SJSA1 (cell line): ENCODE measurements at places on chromosomes 6 and 20. TPM values are rescaled to one million over a fixed set of nuclear protein-coding genes. Genes with fewer than 3 reads are reported as not detected.

GRCh38 chr6:25062070-25062811 is 126.5 kb upstream of the RIPOR2 start:
- H3K36me3 ChIP-seq, result no peaks in the 10 kb centered on the region
- DNase-seq, result no peak
- no peak overlapping the region for H3K27ac ChIP-seq
- H3K4me3 ChIP-seq, result no peak overlapping the region
- H3K27me3 ChIP-seq, result no peaks in the 10 kb centered on the region

- H3K4me3 ChIP-seq, result no peak overlapping the region
- DNase-seq, result peak; percentile 53
- no peaks in the 10 kb centered on the region for H3K27me3 ChIP-seq
- peak overlapping the region; percentile 2; the same call in 1 of the 2 replicates for H3K27ac ChIP-seq
- H3K4me1 ChIP-seq, result peaks cover 46% of the 10 kb centered on the region
- peaks cover 48% of the 10 kb centered on the region for H3K36me3 ChIP-seq
Measured at GRCh38 chr20:41072190-41072863, 43.7 kb downstream of the TOP1 start.

IRAK1BP1 gene
- total RNA-seq, result 0.16 and 0.24 TPM in 2 replicates

DNA sequence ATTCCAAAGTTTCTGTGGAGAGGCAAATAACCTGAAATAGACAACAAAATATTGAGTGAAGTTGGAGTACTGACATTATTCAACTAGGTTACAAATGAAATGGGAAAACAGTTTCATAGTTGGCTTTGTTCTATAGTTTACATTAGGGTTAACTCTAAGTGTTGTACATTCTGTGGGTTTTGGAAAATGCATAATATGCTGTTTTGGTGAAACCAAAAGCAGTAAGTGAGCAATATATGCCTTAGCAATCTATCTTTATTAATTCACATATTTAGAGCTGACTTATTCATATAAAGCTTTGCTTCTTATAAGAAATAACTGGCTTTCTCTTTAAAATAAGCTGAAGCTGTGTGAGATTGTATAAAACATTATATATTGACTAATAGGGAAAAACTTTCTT is 157.5 kb upstream of the AHI1 start:
- no peaks in the 10 kb centered on the region for H3K27me3 ChIP-seq
- DNase-seq, result no peak
- no peak overlapping the region for H3K4me3 ChIP-seq
- H3K4me1 ChIP-seq, result no peaks in the 10 kb centered on the region
- H3K36me3 ChIP-seq, result no peaks in the 10 kb centered on the region

KHDC1L gene
- total RNA-seq, result not detected in 2 replicates

DNA sequence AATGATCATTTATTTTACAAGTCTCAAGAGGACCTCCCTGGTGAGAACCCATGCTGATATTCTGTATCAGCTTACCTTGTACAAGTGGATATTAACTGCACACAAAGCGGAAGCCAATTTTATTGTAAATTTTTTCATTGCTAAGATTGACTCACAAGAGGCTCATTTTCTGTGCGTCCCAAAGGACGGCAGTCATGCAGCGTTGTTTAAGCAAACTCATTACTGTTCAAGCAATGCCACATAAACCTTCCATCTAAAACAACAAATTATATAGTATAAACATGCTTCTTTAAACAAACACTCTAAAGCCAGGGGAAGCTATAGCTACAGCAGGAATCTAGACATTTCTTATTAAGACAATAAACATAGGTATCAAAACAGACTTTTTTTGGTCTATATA is 575.3 kb downstream of the FRK start:
- H3K4me1 ChIP-seq, result no peaks in the 10 kb centered on the region
- DNase-seq, result no peak
- H3K27ac ChIP-seq, result no peak overlapping the region
- no peaks in the 10 kb centered on the region for H3K27me3 ChIP-seq
- no peaks in the 10 kb centered on the region for H3K36me3 ChIP-seq

- no peak overlapping the region for H3K27ac ChIP-seq
- no peak for DNase-seq
- no peak overlapping the region for H3K4me3 ChIP-seq
- H3K4me1 ChIP-seq, result no peaks in the 10 kb centered on the region
Measured at GRCh38 chr6:76861403-76861802, 601.9 kb downstream of the HTR1B start.

- no peak overlapping the region for H3K4me3 ChIP-seq
- no peak for DNase-seq
- H3K27me3 ChIP-seq, result no peaks in the 10 kb centered on the region
- H3K36me3 ChIP-seq, result no peaks in the 10 kb centered on the region
- H3K4me1 ChIP-seq, result no peaks in the 10 kb centered on the region
Measured at GRCh38 chr20:52731093-52731492, 241.1 kb upstream of the TSHZ2 start.

GRCh38 chr6:6377621-6378020 is 57.2 kb upstream of the F13A1 start:
- no peak overlapping the region for H3K4me3 ChIP-seq
- no peaks in the 10 kb centered on the region for H3K27me3 ChIP-seq
- no peak overlapping the region for H3K27ac ChIP-seq
- DNase-seq, result no peak

- no peak overlapping the region for H3K27ac ChIP-seq
- DNase-seq, result no peak
- no peak overlapping the region for H3K4me3 ChIP-seq
- no peaks in the 10 kb centered on the region for H3K27me3 ChIP-seq
Measured at GRCh38 chr6:143222801-143223231, 162.1 kb downstream of the AIG1 start.

PAX1 gene
- not detected in 2 replicates for total RNA-seq

DNA sequence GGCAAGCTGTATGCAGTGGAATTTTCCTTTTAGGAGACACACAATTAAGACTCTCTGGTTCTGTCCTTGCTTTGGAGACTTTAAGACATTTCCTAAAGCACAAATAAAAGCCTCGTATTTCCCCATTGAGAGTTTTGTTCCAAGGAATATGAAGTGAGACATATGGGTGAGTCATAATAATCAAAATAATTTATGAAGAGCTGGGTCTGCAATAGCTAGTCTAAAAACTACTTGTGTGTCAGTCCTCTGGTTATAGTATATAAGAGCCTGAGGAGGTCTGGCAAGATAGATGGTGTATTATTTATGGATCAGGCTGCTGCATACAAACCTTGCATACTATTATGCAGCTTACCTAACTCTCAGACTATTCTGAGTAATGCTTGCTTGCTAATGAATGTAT is 142.6 kb downstream of the ADGRG6 start:
- no peaks in the 10 kb centered on the region for H3K4me1 ChIP-seq
- no peaks in the 10 kb centered on the region for H3K27me3 ChIP-seq
- H3K4me3 ChIP-seq, result no peak overlapping the region
- H3K36me3 ChIP-seq, result no peaks in the 10 kb centered on the region
- no peak for DNase-seq

- no peaks in the 10 kb centered on the region for H3K27me3 ChIP-seq
- no peak overlapping the region for H3K4me3 ChIP-seq
- DNase-seq, result peak; percentile 44
- H3K36me3 ChIP-seq, result no peaks in the 10 kb centered on the region
- peak overlapping the region; percentile 29; the same call in 1 of the 2 replicates for H3K27ac ChIP-seq
Measured at GRCh38 chr20:47610247-47610944, 108.7 kb downstream of the NCOA3 start.

DNA sequence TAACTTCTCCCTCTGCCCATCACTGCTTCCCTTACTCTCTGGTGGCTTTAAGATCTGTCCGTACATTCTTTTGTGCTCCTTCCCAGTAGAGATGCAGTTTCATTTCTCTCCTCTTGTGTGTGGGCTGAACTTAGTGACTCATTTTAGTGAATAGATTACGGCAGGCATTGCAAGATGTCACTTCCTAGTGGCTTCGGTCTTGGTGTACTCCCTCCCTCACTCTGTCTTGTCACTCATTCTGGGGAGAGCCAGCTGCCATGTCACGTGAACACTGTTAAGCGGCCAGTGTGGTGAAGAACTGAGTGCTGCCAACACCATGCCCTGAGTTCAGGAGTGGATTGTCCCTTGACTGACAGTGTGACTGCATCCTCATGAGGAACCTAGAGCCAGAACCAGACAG is 115.9 kb downstream of the OTOR start:
- peak overlapping the region; percentile 47 for H3K27ac ChIP-seq
- peak; percentile 46 for DNase-seq
- peak overlapping the region; percentile 15 for H3K4me3 ChIP-seq
- no peaks in the 10 kb centered on the region for H3K27me3 ChIP-seq
- H3K36me3 ChIP-seq, result no peaks in the 10 kb centered on the region

DNA sequence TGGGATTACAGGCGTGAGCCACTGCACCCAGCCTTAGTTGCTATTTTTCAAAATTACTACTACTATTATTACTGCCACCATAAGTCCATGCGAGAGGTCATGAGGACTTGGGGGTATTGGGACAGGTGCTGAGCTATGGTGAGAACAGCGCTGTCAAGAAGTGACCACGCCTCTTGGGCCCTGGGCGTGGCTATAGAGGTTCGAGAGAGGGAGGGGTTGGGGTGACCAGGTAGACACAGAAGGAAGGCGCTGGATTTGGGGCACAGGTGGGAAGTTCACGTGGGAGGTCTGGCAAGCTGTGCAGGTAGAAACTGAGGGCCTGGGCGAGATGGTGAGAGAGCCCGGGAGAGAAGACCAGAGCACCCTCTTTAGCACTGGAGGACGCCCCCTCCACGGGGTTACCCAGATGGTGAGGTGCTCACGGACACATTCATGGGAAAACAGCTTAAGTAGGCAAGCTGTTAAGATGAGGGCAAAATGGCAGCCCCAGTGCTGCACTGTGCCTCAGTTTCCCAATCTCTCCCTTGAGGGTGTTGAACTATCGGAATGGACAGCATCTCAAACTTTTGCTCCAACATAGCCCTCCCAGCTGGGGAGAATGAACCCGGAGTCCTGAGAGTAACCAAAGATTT is 61.0 kb downstream of the RAB44 start:
- no peak overlapping the region for H3K27ac ChIP-seq
- H3K27me3 ChIP-seq, result no peaks in the 10 kb centered on the region

GRCh38 chr20:47660983-47661700 is 124.1 kb downstream of the SULF2 start:
- DNase-seq, result peak; percentile 22
- H3K27ac ChIP-seq, result no peak overlapping the region
- no peaks in the 10 kb centered on the region for H3K4me1 ChIP-seq
- no peaks in the 10 kb centered on the region for H3K27me3 ChIP-seq
- H3K4me3 ChIP-seq, result no peak overlapping the region

DNA sequence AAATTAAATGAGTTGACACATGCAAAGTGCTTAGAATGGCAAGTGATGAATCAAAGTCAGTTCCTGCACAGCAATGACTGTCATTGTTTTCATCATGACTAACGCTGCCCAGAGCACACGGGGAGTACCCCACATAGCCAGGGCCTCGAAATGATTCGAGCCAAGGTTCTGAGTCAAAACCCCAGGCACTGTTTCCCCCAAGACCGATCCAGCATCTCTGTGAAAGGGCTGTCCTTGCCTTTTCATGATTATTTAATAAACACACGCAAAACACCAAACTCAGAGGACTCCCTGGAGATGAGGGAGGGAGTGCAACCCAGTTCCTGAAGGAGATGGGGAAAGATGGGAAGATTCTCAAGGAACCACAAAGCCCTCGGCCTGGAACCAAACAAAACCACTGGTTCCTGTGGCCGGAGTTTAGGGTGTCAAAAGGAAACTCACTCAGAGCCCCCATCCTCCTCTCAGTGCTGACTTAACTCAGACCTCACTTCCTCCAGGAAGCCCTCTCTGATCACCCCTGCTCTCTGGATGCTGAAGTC is 3.8 kb downstream of the PREX1 start:
- H3K4me1 ChIP-seq, result peaks cover 64% of the 10 kb centered on the region
- no peak overlapping the region for H3K4me3 ChIP-seq
- peaks cover 5% of the 10 kb centered on the region; the same call in 1 of the 2 replicates for H3K36me3 ChIP-seq
- no peaks in the 10 kb centered on the region for H3K27me3 ChIP-seq
- DNase-seq, result peak; percentile 91

DNA sequence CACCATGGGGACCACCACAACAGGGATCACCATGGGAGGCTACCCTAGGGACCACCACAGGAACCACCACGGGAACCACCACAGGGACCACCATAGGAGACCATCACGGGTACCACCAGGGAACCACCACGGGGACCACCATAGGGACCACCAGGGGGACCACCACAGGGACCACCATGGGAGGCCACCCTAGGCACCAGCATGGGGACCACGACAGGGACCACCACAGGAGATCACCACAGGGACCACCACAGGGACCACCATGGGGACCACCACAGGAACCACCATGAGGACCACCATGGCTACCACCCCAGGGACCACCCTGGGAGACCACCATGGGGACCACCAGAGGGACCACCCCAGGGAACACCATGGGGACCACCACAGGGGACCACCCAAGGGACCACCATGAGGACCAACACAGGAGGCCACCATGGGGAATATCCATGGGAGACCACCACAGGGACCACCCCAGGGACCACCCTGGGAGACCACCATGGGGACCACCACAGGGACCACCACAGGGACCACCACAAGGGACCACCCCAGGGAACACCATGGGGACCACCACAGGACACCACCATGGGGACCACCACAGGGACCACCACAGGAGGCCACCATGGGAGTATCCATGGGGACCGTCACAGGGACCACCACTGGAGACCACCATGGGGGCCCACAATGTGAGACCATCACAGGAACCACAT is 67.6 kb upstream of the MPC1 start:
- no peak overlapping the region for H3K4me3 ChIP-seq
- no peaks in the 10 kb centered on the region for H3K4me1 ChIP-seq
- DNase-seq, result no peak
- H3K36me3 ChIP-seq, result no peaks in the 10 kb centered on the region
- no peaks in the 10 kb centered on the region for H3K27me3 ChIP-seq

GRCh38 chr6:2305951-2306350 is 60.5 kb upstream of the GMDS start:
- H3K4me1 ChIP-seq, result no peaks in the 10 kb centered on the region
- no peaks in the 10 kb centered on the region for H3K36me3 ChIP-seq
- no peaks in the 10 kb centered on the region for H3K27me3 ChIP-seq
- H3K4me3 ChIP-seq, result no peak overlapping the region
- no peak overlapping the region for H3K27ac ChIP-seq

- H3K4me1 ChIP-seq, result no peaks in the 10 kb centered on the region
- no peak overlapping the region for H3K4me3 ChIP-seq
- no peak for DNase-seq
- no peak overlapping the region for H3K27ac ChIP-seq
- no peaks in the 10 kb centered on the region for H3K27me3 ChIP-seq
Measured at GRCh38 chr20:2738331-2739041, 45.9 kb downstream of the EBF4 start.

- peaks cover 5% of the 10 kb centered on the region; the same call in 1 of the 2 replicates for H3K4me1 ChIP-seq
- no peak overlapping the region for H3K27ac ChIP-seq
- H3K4me3 ChIP-seq, result no peak overlapping the region
Measured at GRCh38 chr6:37972994-37973757, 153.6 kb downstream of the ZFAND3 start.

- DNase-seq, result no peak
- H3K27ac ChIP-seq, result no peak overlapping the region
- no peaks in the 10 kb centered on the region for H3K4me1 ChIP-seq
- H3K4me3 ChIP-seq, result no peak overlapping the region
- H3K36me3 ChIP-seq, result no peaks in the 10 kb centered on the region
Measured at GRCh38 chr6:139904568-139904967, 530.1 kb upstream of the CITED2 start.

GRCh38 chr6:148943451-148943850 is 196.6 kb downstream of the UST start:
- no peak overlapping the region for H3K27ac ChIP-seq
- H3K36me3 ChIP-seq, result no peaks in the 10 kb centered on the region
- H3K4me3 ChIP-seq, result no peak overlapping the region
- no peaks in the 10 kb centered on the region for H3K4me1 ChIP-seq

MDFI gene
- not detected in 2 replicates for total RNA-seq
